ENCODE measurements at places on chromosomes 2 and 18. TPM values are rescaled to one million over a fixed set of nuclear protein-coding genes. Genes with fewer than 3 reads are reported as not detected.

GRCh38 chr18:66438711-66439536 lies 165.0 kb downstream of the CDH19 start:
- H3K36me3 ChIP-seq = no peaks in the 10 kb centered on the region
- no peak overlapping the region for H3K4me3 ChIP-seq
- H3K27me3 ChIP-seq = no peaks in the 10 kb centered on the region
- peak; percentile 97 for DNase-seq
- H3K4me1 ChIP-seq = no peaks in the 10 kb centered on the region
- H3K27ac ChIP-seq = no peak overlapping the region

DNA sequence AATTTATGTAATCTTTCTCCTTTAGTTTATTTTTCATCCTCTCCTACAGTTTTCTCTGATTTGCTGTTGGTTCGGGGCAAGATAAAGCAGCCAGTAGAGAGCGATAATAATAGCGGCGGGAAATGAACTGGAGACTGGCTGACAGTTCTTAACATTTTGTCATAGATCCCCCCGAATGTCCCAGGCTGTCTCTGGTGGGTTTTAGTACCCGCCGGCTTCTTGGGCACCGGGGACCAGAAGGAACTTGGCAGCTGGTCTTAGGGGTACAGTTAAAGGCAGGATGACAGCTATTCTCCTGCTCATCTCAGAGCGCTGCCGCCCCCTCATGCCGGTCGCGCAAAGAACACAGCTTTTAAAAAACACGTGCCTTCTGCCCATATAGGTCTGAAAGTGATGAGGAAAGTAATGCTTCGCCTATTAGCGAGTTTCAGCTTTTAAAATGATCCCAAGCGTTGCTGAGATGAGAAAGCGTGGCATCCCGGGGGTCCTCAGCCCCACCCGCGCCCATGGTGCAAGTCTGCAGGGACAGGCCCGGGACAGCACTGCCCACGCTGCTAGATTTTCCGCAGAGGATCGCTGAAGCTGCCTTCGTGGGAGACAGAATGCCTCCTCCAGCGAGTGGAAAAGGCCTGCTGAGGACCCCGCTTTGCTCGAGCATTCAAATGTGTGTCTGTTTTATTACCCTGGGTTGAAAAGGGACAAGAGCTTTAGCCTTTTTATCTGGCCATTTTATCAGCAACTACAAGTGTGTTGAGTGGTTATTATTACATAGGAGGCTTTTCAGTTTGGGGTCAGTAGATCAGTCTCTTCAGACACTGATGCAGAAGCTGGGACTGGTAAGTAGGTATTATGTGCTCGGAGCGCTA lies 3.8 kb downstream of the ONECUT2 start:
- H3K36me3 ChIP-seq = no peaks in the 10 kb centered on the region
- H3K4me3 ChIP-seq = no peak overlapping the region
- no peak overlapping the region for H3K27ac ChIP-seq
- peaks cover 4% of the 10 kb centered on the region for H3K4me1 ChIP-seq
- H3K27me3 ChIP-seq = peaks cover 80% of the 10 kb centered on the region
- peak; percentile 28 for DNase-seq

- H3K27ac ChIP-seq = no peak overlapping the region
- DNase-seq = no peak
- H3K27me3 ChIP-seq = no peaks in the 10 kb centered on the region
- H3K4me3 ChIP-seq = no peak overlapping the region
- no peaks in the 10 kb centered on the region for H3K36me3 ChIP-seq
These were observed 86.3 kb downstream of the SPIRE1 start for GRCh38 chr18:12571630-12572029.

DNA sequence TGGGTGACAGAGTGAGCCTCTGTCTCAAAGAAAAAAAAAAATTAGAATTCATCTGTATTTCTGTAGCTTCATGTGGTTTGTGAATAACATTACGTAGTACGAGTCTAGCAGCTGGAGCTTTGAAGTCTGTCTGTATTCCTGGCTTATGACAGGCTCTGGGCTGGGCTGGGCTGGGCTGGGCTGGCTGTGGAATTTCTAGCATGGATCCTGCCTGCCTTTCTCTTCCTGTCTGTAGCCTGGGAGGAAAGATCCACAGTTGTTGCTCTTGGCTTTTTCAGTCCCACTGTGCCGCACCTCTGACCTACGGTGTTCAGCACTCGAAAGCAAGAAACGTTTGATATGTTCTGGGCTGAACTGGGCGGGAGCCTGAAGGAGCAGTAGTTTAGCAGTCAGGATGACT lies 55.4 kb downstream of the BOLA3 start:
- H3K4me1 ChIP-seq = peaks cover 6% of the 10 kb centered on the region
- H3K36me3 ChIP-seq = peaks cover 11% of the 10 kb centered on the region
- no peaks in the 10 kb centered on the region for H3K27me3 ChIP-seq
- DNase-seq = no peak
- H3K27ac ChIP-seq = no peak overlapping the region

- no peaks in the 10 kb centered on the region for H3K27me3 ChIP-seq
- no peaks in the 10 kb centered on the region for H3K4me1 ChIP-seq
- no peaks in the 10 kb centered on the region for H3K36me3 ChIP-seq
- H3K4me3 ChIP-seq = no peak overlapping the region
- H3K27ac ChIP-seq = no peak overlapping the region
These were observed 298.8 kb upstream of the DSEL start for GRCh38 chr18:67815280-67815679.

GRCh38 chr2:97751752-97752151 lies 38.4 kb downstream of the ZAP70 start:
- no peak overlapping the region for H3K4me3 ChIP-seq
- H3K4me1 ChIP-seq = no peaks in the 10 kb centered on the region
- DNase-seq = peak; percentile 17
- H3K27ac ChIP-seq = no peak overlapping the region
- peaks cover 9% of the 10 kb centered on the region for H3K36me3 ChIP-seq
- no peaks in the 10 kb centered on the region for H3K27me3 ChIP-seq

- H3K27me3 ChIP-seq = no peaks in the 10 kb centered on the region
- no peak overlapping the region for H3K4me3 ChIP-seq
- no peak overlapping the region for H3K27ac ChIP-seq
These were observed 49.7 kb upstream of the CDC42EP3 start for GRCh38 chr2:37721201-37721560.

DNA sequence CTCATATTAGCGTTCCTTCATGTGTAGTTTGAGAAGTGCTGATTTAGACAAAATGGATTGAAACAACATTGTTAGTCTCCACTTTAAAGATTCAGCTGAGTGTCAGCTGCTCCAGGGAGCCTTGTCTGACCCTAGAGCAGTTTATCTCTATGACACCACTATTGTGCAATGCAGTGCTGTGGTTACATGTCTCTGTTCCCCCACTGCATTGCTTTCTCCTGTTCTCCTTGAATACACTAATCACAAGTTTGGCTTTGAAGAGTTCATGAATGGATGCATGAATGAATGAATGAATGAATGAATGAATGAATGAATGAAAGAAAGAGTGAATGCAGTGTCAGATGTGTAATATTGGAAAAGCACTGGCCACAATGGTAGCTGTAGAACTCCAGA lies 38.3 kb downstream of the GCG start:
- DNase-seq = peak; percentile 22
- no peak overlapping the region for H3K4me3 ChIP-seq
- peaks cover 7% of the 10 kb centered on the region for H3K4me1 ChIP-seq
- no peaks in the 10 kb centered on the region for H3K27me3 ChIP-seq
- H3K36me3 ChIP-seq = no peaks in the 10 kb centered on the region

- H3K4me1 ChIP-seq = peaks cover 1% of the 10 kb centered on the region
- DNase-seq = peak; percentile 21
- no peaks in the 10 kb centered on the region for H3K36me3 ChIP-seq
These were observed 13.9 kb upstream of the PROM2 start for GRCh38 chr2:95260028-95261023.

DNA sequence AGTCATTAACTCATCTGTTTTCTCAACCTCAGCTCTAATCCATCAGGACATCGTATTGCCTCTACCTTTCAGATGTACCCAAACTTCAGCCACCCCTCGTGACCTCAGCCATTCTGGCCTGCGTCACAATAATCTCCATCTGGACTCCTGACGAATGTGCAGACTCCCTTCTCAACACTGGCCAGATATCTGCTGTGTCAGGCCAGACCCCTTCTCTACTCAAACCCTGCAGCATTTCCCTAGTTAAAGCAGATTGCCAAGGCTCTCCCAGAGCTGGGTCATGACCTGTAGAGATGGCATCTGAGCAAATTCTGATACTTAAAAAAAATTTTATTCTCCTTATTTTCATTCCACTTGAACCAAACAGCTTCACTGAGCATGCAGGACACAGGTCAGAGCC lies 69.5 kb upstream of the TMEM18 start:
- no peak overlapping the region for H3K4me3 ChIP-seq
- no peaks in the 10 kb centered on the region for H3K36me3 ChIP-seq
- no peak for DNase-seq
- H3K27me3 ChIP-seq = no peaks in the 10 kb centered on the region
- no peaks in the 10 kb centered on the region for H3K4me1 ChIP-seq

The ADGRF3 gene
- 0.28 TPM for total RNA-seq

The MITD1 gene
- total RNA-seq = 17.6 TPM

Data from lung (tissue), 17 donors.